NCI-H187 treated with DMSO at 0.1 percent for 48 hours (cell line): ENCODE measurements at places on chromosomes 6 and 20.

GRCh38 chr6:53293691-53294090 is 55.1 kb downstream of the ELOVL5 start:
- no peak for DNase-seq

DNA sequence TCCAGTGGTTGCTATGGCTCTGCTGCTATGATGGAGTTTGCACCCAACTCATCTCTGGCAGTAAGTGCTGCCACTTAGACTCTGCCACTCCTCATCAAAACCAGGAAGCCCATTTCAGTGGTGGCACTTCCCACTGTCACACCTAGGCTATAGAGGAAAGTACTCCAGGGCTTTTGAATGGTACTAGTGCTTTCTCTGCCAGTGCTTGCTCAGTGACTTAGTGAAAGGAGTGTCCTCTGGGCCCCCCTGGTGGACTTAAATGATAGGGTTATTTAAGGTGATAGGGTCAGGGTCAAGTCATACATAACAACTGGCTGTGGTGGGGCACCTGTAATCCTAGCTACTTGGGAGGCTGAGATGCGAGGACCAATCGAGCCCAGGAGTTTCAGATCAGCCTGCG is 22.8 kb downstream of the FITM2 start:
- no peak for DNase-seq

GRCh38 chr6:27216874-27217273 is 30.6 kb upstream of the PRSS16 start:
- no peak for DNase-seq

DNA sequence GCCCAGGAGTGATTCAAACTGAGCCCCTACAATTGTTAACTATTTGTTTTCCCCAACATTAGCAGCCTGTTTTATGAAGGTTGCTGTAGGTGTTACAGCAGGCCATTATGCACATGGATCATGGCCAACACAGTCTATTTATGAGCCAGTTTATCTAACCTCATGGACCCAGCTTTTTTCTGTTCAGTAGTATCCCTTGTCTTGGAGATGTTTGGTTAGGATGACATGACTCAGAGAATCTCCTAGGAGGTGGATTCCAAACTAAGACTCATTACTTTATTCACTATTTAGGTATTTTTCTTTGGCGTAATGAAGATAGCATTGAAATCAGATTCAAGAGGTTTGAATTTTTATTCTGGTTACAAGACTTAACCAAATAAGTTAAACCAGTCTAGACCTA is 62.8 kb upstream of the TFB1M start:
- no peak for DNase-seq

- no peak for DNase-seq
Measured at GRCh38 chr6:82408952-82409431, 45.4 kb downstream of the TPBG start.

- DNase-seq, result no peak
Measured at GRCh38 chr20:18313411-18313810, 25.1 kb downstream of the ZNF133 start.

DNA sequence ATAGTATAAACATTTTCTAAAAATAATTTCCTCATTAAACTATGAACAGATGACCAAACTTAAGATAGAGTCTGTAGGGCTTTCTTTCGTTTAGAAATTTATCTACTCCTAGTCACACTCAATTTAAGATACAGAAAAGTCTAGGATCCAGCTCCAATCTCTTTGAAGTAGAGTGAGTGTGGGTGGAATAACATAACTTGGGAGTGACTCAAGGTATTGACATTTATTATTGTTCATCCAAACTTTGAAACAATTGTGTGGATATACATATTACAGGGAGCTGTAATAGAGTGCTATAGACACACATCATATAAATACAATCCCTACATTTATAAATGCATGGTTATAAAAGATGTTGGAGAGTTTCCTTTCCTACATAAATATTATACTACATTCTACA is 715.2 kb upstream of the MANEA start:
- no peak for DNase-seq

GRCh38 chr6:123042401-123042800 is 46.4 kb downstream of the CLVS2 start:
- no peak for DNase-seq

GRCh38 chr6:122726649-122727048 is 52.9 kb upstream of the FABP7 start:
- DNase-seq, result no peak

- no peak for DNase-seq
Measured at GRCh38 chr6:3819161-3820110, 29.7 kb upstream of the FAM50B start.

GRCh38 chr20:57395111-57395966 is 4.1 kb downstream of the RBM38 start:
- DNase-seq, result no peak

- DNase-seq, result no peak
Measured at GRCh38 chr6:121573481-121573880, 138.0 kb downstream of the GJA1 start.

GRCh38 chr6:34908194-34908593 is 19.1 kb downstream of the ANKS1A start:
- no peak for DNase-seq

GRCh38 chr6:133606852-133607251 is 282.1 kb upstream of the TCF21 start:
- DNase-seq, result no peak

GRCh38 chr6:37060195-37060559 is 54.7 kb downstream of the FGD2 start:
- DNase-seq, result no peak

DNA sequence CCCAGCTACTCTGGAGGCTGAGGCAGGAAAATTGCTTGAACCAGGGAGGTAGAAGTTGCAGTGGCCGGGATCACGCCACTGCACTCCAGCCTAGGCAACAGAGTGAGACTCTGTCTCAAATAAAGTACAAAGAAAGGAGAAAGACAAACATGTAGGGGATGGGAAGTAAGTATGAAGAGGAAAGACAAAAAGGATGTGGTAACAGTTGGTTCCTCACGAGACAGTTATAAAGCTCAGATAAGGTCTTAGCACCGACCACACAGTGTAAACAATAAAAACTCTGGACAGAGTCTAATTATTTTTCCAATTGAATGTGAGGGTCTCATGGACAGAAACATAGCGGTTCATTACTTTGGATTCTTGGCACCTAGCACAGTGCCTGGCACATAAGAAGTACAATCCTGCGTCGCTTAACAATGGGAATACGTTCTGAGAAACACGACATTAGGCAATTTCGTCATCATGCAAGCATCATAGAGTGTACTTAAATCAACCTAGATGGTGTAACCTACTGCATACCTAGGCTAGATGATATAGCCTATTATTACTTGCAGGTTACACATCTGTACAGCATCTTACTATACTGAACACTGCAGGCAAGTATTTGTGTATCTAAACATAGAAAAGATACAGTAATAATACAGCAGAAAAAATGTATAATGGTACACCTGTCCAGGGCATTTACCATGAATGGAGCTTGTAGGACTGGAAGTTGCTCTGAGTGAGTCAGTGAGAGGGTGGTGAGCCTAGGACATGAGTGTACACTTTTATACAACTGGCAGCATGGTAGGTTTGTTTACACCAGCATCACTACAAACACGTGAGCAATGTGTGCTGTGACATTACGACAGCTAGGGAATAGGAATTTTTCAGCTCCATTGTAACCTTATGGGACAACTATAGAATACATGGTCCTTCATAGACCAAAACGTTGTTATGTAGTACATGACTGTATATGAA is 38.2 kb downstream of the MBOAT1 start:
- DNase-seq, result no peak

DNA sequence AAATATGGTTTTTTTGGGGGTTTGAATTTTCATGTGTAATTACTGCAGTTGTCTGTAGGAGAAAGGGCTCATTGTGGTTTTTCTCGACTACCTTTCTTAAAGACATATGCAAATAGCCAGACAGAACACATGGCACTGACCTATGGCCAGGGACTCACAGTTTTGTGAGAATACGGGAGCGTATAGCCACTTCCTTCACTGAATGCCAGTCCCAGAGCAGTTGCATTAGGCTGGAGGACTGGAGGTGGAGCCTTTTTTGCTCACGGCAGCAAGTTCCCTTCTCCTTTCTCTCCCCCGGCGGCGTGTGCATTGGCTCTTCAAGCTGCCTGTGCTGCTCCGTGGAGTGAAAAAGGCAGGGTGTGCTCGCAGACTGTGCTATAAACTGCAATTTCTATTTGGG is 114.9 kb downstream of the AKAP7 start:
- no peak for DNase-seq
